Activated T-cell treated with anti-CD3 and anti-CD28 coated beads for 1 hour (primary cell): ENCODE measurements at places on chromosomes 13 and 19.

DNA sequence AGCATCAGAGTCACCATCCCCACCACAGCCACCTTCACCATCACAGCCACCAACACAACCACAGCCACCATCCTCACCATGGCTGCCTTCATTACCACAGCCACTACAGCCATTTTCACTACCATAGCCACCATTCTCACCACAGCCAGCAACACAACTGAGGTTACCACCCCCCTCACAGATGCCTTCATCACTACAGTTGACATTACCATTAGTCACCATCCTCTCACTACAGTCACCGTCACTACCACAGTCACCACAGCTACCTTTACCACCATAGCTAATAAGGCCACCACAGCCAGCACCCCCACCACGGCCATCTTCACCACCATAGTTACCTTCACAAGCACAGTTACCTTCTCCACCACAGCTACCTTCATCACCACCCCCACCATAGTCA lies 269.6 kb downstream of the DNAJC15 start:
- no peak for DNase-seq

DNA sequence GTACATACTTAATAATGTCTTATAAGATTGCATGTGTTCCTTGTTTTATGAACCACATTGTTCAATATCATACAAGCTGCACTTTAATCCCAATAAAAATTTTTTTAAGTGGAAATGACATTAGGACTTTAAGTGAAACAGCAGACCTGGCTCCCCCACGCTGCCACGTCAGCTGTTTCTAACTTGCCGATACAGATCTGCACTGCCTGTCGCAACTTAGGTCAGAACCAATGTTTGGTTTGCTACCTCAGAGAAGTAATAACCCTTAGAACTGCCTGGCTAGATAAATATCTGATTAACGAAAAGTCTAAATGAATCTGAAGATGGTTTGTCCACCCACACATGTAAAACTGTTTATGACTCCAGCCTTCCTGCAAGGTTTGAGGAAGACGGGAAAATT lies 327.5 kb upstream of the DACH1 start:
- DNase-seq = no peak

DNA sequence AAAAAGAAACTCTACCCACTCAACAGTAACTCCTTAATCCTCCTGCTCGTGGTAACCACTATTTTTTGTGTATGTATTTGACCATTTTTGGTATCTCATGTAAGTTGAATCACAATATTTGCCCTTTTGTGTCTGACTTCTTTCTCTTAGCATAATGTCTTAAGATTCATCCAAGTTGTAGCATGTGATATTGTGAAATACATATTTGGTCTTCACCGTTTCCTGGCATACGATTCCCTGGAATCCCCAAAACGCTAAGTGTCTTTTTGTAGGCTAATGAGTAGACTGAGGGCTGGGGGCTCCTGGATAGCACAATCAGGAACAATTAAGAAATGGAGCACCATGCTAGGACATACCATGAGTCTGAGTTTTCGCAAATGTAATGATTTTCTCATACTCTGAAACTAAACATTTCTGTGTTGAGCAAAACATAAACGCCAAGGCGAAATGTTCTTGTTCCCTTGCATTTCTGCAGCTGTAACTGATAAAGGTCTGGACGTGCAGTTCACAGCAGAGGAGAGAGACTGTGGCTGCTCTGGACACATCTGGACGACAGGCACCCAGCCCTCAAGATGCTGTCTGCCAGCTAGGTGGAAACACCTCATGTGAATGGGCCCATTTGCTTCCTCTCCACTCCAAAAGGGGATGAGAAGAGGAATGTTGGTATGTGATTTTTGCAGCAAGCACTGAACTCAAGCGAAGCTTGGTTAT lies 38.4 kb downstream of the BRD4 start:
- DNase-seq = no peak

- no peak for DNase-seq
Observed at GRCh38 chr19:30667227-30667626, 295.0 kb downstream of the ZNF536 start.

GRCh38 chr13:46679369-46680120 lies 117.4 kb downstream of the ESD start:
- no peak for DNase-seq
